Sigmoid colon (tissue), 7 donors: ENCODE measurements at places on chromosomes 6 and 20. TPM values are rescaled to one million over a fixed set of nuclear protein-coding genes. Genes with fewer than 3 reads are reported as not detected.

PHACTR1 gene
- polyA plus RNA-seq, result 7.4 TPM

PCIF1 gene
- polyA plus RNA-seq, result 37.8 TPM

GRCh38 chr6:96812077-96812703, 25.1 kb downstream of the GPR63 start:
- DNase-seq, result no peak

- DNase-seq, result peak; percentile 93
These were observed 268.2 kb downstream of the CDC5L start for GRCh38 chr6:44655412-44656342.

GRCh38 chr20:50652702-50653294, 38.5 kb downstream of the RIPOR3 start:
- no peak for DNase-seq

DNA sequence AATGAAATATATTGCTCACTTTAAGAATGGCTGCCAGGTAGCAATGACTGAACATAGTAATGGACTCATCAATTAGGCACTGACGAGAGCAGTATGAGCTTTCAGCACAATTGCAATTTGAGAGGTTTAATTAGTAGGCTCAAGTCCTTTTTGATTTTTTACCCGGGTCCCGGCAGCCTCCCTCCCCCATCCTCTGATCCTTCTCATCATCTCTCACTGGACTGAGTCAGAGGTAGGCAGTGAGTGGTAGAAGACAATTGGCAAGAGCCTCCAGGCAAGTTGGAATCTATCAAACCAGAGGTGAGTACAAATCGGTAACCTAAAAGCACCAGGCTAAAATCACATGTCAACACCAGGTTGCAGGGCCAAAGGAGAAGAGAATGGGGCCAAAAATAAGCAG, 107.9 kb downstream of the DCDC2 start:
- DNase-seq, result no peak

- no peak for DNase-seq
These were observed 13.0 kb downstream of the ZHX3 start for GRCh38 chr20:41304424-41305079.
